Memory B cell (primary cell): ENCODE measurements at places on chromosomes 7 and 10.
A peak's percentile ranks its signal among the peaks of the same experiment; 100 is the strongest.

DNA sequence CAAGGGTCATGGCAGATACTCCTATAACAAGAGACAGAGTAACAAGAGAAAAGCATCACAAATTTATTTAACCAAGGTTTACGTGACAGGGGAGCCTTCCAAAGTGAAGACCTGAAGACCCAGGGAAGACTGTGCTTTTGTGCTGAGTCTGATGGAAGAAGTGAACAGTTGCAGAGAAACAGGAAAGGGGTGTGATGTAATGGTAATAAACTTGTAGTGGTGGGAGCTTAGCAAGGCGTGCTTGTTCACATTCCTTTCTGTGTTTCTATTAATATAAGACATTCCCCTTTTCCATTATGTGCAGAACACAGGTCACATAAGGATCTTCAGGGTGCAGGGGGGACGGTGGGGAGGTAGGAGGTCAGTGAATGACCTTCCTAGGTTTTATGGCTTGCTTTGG, 25.5 kb upstream of the C10orf67 start:
- DNase-seq = no peak

- no peak for DNase-seq
Observed at GRCh38 chr10:3961082-3961481, 176.1 kb upstream of the KLF6 start.

GRCh38 chr10:63430999-63431356, 34.8 kb downstream of the JMJD1C start:
- no peak for DNase-seq

- no peak for DNase-seq
Observed at GRCh38 chr10:45378914-45379726, 5.1 kb downstream of the ALOX5 start.

GRCh38 chr10:36597756-36598320, 527.6 kb upstream of the ANKRD30A start:
- DNase-seq = no peak

DNA sequence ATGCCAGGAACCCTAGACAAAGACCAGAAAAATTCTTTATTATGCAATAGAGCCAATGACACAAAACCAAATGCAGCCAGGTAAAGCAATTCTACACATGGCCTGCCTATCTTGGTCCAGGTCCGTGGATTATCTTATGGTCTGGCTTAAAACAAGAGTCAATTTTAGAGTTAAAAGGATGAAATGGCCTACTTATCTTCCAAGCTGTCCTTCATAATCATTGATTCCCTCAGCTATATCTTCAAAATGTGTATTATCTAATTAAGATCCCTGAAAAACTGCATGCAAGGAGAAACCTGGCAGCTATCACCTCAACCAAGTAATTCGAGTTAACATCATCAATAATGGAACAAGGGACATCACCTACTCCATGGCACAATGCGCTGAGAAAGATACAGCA, 479.4 kb upstream of the NRP1 start:
- no peak for DNase-seq

DNA sequence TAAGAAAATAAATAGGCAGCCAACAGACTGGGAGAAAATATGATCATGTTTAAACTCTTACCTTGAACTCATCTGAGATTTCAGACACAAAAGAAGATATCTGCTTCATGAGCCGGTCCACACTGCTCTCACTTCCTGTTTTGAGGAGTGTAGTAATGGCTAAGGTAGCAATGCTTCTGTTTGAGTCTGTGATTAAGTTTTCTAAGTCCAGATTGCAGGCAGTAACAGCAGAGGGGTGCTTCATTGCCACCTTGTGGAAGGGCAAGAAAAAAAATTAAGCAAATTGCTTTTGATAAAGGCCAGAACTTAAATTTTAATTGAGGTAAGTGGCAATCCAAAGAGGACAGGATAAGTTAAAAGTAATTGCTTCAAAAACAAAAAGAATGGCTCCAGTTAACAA, 69.1 kb downstream of the MEST start:
- DNase-seq = no peak

DNA sequence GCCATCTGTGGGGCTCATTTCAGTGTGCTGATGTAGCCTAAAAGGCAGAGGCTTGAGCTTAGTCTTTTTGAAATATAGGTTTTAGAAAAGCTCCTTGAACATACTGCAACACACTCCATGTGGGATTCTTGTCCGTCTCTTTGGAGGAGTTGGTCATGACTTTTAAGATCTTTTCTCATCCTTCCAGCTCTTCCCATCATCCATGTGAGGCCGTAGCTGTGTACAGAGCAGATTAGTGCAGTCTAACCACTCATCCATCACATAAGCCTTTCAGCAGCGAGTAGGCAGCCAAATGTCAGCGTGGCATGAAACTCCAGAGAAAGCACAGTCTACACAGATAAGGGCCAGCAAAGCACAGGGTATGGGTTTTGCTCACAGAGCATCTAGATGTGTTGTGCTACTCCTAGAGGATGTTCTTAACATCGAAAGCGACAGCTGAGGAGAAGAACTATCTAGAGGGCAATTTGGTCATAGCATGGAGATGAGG, 28.1 kb upstream of the NPVF start:
- DNase-seq = no peak

GRCh38 chr7:158702944-158703343, 1.7 kb downstream of the NCAPG2 start:
- DNase-seq = no peak

- DNase-seq = no peak
Observed at GRCh38 chr10:13813550-13813949, 226.8 kb downstream of the PRPF18 start.

GRCh38 chr7:53315981-53316380, 280.5 kb downstream of the POM121L12 start:
- DNase-seq = no peak

DNA sequence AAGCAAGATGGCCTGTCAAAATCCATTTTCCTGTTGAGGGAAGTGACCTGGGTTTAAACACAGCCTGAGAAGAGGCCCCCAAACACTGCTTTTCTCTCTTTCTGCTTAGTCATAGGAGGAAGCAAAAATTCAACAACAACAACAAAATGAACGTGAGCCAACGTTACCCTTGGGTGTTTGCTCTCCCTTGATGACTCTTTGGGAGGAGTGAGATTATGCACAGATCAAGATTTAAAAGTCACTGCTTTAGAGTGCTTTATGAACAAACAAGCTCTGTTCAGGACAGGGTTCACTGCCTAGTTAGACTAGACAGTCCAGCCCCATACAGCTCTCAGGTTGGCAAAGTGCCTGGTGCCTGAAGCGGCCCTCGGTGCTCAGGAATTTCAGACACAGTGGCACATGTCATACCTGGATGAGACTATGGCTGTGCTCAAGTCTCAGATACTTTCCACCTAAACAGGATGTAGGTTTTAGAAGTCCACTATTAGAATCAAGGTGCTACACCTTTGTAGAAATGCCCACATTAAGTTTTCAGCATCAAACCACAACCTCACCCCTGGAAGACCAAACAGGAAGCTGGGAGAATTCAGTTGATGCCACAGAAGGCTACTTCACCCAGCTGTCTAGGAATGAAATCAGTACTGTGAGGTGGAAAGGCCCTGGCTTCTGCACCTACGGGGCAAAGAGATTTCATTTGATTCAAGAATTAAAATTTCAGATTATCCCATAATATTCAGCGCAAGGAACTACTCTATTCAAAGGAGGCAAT, 38.7 kb downstream of the DENND11 start:
- DNase-seq = no peak

DNA sequence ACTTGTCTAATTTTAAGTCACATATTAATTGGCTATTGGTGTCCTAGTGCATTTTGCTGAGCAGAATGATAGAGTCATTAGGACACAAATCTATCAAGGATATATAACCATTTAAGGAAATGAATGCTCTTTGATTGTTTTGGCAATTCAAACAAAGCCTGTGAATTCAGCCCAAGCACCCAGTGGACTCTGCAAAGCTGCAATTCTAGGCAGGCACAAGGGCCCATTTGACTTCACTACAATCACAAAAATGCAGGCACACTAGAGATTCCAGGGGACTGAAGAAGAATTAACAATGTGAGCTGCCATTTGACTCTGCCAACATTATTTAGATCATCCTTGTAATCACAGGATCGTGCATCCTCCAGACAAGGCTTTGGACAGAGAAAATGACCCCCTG, 544.2 kb upstream of the PHF14 start:
- DNase-seq = no peak

- no peak for DNase-seq
Observed at GRCh38 chr7:100476903-100477870, 1.8 kb downstream of the TSC22D4 start.

DNA sequence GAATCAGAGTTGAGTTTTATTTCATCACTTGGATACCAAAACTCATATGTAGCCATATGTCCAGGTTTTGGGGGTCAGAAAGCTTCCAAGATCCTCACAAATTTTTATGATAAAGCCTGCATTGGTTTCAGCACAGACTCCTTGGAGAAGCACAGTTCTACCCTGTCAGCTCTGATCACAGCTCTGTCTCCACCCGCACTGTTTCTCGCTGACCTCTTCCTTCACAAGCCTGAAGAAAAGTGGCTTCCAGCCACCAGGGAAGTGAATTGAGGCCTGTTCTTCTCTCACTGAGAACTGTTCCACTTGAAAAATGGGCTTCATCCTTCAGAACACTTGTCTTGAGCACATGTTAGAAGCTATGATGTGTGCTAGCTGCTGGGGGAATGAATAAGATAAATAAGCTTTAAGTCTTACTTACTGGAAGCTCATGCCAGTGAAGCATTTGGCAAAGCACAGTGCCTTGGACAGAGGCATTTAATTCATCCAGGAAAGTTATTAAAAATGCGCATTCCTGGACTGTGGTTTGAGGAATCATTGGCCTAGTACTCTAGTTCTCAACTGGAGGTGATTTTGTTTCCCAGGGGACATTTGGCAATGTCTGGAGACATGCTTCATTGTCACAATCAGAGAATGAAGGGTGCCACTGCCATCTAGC, 133.6 kb downstream of the BMPER start:
- DNase-seq = no peak

DNA sequence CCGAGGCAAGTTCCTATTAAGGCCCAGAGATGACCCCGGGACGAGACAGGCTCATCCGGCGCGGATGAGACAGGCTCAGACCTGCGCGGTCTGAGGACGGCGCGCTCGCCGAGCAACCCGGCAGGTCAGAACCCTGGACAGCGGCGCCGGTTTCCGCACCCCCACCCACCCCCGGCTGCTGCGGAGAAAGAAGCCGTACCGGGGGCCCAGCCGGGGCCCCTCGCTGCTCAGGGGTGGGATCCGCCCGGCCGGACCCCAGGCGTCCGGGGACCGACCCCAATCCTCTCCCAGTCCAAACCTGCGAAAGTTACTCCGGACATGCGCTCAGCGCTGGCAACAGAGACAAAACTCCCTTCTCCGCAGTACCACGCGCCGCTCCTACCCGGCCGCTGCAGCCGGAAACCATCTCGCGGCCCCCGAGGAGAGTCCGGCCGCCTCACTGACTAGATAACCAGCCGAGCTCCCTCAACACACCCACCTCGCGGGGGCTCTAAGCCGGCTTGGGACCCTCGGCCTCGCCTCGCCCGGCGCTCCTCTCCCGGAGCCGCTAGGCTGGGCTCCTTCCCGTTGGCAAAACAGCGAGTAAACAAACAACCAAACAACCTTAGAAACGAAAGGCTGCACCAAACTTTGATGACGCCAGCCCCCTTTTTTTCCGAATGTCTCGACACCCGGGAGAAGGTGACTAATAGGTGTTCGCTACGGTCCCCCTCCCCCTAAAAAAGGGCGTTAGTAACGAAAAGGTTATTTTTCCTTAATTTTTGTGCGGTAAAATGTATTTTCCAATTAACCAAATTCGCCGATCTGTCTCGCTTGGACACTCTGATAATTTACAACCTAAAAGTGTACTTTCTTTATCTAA, 2.3 kb upstream of the DRGX start:
- peak; percentile 68 for DNase-seq

GRCh38 chr7:34093276-34093675, 187.9 kb downstream of the BMPER start:
- DNase-seq = no peak

DNA sequence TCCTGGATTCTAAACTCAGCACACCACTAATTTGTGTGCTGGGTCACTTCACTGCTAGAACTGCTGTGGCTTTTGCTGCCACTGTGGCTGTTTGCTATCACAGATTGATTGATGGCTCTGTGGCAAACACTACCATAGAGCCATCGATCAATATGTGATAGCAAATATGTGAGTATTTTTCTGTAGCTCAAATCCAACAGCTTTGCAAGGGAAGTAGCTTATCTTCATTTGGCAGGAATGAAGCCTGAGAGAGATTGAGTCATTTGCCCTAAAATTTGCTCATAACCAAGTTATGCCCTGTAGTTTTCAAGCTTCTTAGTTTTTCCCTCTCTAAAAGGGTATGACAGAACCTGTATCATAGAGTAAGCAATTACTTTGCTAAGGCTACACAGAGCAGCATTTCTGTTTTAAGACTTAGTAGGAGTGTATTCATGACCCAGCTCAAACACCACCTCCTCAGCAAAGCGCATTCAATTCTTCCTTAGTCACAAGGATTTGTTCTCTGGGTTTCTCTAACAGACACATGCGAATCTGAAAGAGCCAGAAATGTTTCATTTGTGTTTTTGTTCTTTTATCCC, 43.1 kb downstream of the MINPP1 start:
- DNase-seq = no peak

DNA sequence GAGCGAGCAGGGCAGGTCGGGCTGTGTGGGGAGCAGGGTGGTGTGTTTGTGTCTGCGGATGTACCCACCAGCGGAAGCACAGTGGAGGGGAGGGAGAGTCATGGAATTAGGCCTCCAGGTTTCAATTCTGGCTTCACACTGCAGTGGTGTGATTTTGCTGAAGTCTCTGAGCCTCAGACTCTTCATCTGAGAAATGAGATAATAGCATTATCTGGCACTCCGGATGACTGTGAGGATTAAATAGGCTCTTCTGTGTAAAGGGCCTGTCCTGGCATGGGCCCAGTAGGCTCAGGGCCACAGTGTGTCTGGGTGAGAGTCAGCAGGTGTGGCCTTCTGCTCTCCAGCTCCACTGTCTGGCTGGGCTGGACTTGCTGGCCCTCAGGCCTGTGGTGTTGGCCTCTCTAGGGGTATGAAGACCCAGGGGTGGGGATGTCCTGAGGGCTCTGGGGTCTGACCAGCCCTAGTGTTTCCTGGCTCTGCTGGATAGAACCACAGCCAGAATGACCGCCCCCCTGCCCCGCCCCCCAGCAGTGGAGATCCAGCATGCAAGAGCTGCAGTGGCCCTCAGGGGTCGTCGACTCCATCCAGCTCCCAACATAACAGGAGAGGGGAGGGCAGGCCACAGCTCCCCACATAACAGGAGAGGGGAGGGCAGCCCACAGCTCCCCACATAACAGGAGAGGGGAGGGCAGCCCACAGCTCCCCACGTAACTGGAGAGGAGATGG, 178.6 kb downstream of the RPS24 start:
- no peak for DNase-seq

DNA sequence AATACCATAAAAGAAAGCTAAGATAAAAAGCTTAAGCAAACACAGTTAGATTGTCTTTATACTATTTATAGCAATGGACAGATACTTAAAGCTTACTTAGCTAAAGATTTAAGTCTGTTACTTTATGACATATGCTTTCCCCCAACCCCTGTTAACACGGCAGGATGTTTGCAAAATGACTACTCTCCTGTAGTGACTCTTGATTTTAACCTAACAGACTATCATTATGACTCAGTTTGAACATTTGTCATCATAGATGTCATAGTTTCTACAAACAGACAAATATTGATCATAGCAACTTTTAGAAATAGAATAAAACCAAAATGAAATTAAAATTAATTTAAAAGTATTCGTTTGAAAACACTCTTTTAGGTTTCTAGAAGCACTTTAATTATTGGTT, 7.8 kb upstream of the COMMD3 start:
- no peak for DNase-seq
